ENCODE measurements at places on chromosomes 3 and 15. TPM values are rescaled to one million over a fixed set of nuclear protein-coding genes. Genes with fewer than 3 reads are reported as not detected.

IGSF11 gene
- not detected for total RNA-seq

ISL2 gene
- total RNA-seq: not detected

- H3K27ac ChIP-seq: peak overlapping the region; percentile 79
- no peaks in the 10 kb centered on the region for H3K36me3 ChIP-seq
- H3K4me1 ChIP-seq: peaks cover 42% of the 10 kb centered on the region
- no peak for DNase-seq
These were observed 2.5 kb upstream of the RPP25 start for GRCh38 chr15:74958908-74959585.

DNA sequence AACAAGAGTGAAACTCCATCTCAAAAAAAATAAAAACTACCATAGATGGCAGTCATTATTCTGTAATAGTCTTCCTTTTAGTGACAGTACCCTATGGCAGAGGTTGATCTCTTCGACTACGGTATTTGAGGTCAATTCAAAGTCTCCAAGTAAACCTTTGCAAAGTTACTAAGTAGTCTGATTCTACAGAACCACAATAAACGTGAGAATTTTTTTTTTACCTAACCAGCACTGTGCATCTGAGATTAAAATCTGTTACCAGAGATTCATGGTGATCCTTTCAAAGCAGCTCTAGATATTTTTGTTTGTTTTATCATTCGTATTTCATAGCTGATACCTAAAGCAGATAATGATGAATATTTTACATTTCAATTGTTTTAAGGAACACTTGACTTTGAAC, 86.6 kb upstream of the CHD2 start:
- no peaks in the 10 kb centered on the region for H3K27me3 ChIP-seq
- DNase-seq: no peak
- no peak overlapping the region for H3K4me3 ChIP-seq
- no peaks in the 10 kb centered on the region for H3K36me3 ChIP-seq
- H3K27ac ChIP-seq: no peak overlapping the region

GRCh38 chr3:105397974-105398373, 31.3 kb downstream of the ALCAM start:
- peaks cover 54% of the 10 kb centered on the region for H3K4me1 ChIP-seq
- H3K4me3 ChIP-seq: no peak overlapping the region
- no peak for DNase-seq
- H3K27me3 ChIP-seq: no peaks in the 10 kb centered on the region
- H3K36me3 ChIP-seq: peaks cover 2% of the 10 kb centered on the region

- no peak for DNase-seq
- H3K27me3 ChIP-seq: peaks cover under 1% of the 10 kb centered on the region
- no peak overlapping the region for H3K4me3 ChIP-seq
- H3K27ac ChIP-seq: no peak overlapping the region
- peaks cover 17% of the 10 kb centered on the region for H3K4me1 ChIP-seq
These were observed 60.3 kb upstream of the HERC1 start for GRCh38 chr15:63893866-63894661.

DNA sequence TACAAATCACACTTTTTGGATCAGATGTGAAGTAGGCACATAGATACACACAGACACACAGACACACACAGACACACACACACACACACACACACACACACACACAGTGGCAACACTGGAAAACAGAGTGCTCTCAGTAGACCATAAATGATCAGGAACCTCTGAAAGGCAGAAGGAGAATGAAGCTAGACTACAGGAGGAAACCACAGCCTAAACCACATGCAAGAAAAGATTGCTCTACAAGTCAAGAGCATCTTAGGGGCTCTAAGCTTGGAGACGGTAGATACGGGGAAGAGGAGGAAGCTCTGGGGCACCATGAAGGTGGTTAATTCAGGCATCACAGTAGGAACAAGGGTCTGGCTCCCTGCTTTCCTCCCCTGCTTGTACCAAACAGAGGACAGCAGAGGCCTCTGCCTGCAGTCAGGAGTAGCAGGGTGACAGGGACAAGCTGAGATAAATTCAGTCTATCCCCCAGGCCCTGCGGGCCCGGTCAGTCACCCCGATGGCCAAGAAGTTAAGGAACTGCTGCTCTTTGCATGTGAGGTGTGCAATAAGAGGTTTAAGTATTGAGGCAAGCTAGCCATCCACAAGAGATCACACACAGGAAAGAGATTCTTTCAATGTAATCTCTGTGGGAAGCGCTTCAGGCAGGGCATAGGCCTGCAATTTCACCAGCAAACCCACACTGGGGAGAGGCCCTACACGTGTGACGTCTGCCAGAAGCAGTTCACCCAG, 23.5 kb upstream of the ARPIN start:
- peaks cover 2% of the 10 kb centered on the region for H3K27me3 ChIP-seq
- no peak for DNase-seq
- no peaks in the 10 kb centered on the region for H3K4me1 ChIP-seq
- H3K4me3 ChIP-seq: no peak overlapping the region
- no peaks in the 10 kb centered on the region for H3K36me3 ChIP-seq
- no peak overlapping the region for H3K27ac ChIP-seq

DNA sequence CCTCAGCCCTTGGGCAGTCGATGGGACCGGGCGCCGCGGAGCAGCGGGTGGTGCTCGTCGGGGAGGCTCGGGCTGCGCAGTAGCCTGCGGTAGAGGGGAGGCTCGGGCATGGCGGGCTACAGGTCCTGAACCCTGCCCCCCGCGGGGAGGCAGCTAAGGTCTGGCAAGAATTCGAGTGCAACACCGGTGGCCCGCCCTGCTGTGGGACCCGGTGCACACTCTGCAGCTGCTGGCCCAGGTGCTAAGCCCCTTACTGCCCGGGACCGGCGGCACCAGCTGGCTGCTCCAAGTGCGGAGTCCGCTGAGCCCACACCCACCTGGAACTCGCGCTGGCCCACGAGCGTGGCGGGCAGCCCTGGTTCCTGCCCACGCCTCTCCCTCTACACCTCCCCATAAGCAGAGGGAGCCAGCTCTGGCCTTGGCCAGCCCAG, 377.7 kb upstream of the RBMS3 start:
- H3K4me3 ChIP-seq: no peak overlapping the region
- peak; percentile 93 for DNase-seq
- H3K27ac ChIP-seq: no peak overlapping the region
- H3K4me1 ChIP-seq: no peaks in the 10 kb centered on the region

GRCh38 chr15:92612891-92613290, 42.7 kb downstream of the FAM174B start:
- H3K27ac ChIP-seq: peak overlapping the region; percentile 15
- no peaks in the 10 kb centered on the region for H3K27me3 ChIP-seq
- peak; percentile 28 for DNase-seq
- H3K4me1 ChIP-seq: peaks cover 13% of the 10 kb centered on the region
- peaks cover 10% of the 10 kb centered on the region for H3K36me3 ChIP-seq

DNA sequence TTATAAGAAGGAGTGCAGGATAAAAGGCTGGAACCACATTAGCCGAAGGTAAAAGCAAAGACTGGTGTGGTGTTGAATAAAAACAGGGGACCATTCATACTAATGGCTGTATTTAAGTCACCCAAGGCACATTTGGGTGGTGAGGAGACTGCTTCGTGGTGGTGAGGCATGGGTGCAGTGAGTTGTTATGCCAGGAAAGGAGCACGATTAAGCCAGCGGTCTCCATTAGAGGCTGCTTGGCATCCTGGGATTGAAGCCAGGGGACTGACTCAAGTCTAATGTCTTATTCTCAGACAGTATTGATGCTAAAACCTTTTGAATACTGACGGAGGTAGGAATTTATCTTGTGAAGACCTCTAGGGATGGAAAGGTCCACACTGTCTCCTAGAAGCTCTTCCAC, 21.9 kb downstream of the FEM1B start:
- no peak overlapping the region for H3K4me3 ChIP-seq
- H3K36me3 ChIP-seq: peaks cover 45% of the 10 kb centered on the region
- H3K27ac ChIP-seq: peak overlapping the region; percentile 77
- H3K4me1 ChIP-seq: peaks cover 39% of the 10 kb centered on the region
- no peaks in the 10 kb centered on the region for H3K27me3 ChIP-seq

DNA sequence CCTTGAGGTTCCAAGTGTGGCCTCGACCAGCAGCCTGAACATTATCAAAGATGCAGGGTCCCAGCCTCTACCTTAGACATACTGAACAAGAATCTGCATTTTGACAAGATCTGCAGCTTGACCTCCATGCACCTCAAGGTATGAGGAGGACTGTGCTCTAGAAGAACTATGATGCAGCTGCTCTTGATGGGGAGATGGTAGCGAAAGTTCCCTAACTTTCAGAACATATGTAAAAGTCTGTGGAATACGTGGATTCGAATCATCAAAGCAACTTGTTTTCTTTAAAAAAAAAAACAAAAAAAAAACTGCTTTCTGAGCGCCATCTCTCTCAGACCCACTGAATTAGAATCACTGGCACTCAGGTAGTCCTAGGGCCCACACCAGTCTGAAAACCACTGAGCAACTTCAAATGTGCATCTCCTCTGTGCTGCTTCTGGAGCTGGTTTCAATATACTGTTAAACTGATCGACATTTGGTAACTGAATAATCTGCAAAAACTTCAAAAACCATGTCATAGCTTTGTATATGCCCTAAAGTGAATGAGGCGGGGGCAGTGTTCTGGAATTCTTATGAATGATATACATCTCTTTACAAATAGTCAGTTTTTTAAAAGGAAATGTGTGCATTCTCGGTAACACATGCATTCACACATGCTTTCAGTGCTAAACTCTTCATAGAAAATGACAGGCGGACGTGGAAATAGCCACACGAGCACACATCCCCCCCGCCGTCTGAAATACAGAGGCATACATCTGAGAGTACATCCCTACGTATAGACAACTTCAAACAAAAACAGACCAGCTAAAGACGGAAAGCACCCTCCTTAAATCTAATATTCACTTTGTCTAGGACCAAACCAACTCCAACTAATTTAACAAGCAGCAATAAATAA, 128.8 kb downstream of the FOXP1 start:
- peaks cover 1% of the 10 kb centered on the region for H3K36me3 ChIP-seq
- peak overlapping the region; percentile 46 for H3K27ac ChIP-seq
- DNase-seq: no peak
- H3K27me3 ChIP-seq: no peaks in the 10 kb centered on the region
- peaks cover 66% of the 10 kb centered on the region for H3K4me1 ChIP-seq

Data from chondrocyte (in vitro differentiated cells).